Activated CD8-positive, alpha-beta memory T cell treated with anti-CD3 and anti-CD28 coated beads for 4 hours (primary cell): ENCODE measurements at places on chromosomes 2 and 18.
A peak's percentile ranks its signal among the peaks of the same experiment; 100 is the strongest.

GRCh38 chr18:47215554-47216138 is 35.8 kb downstream of the SKOR2 start:
- no peak for DNase-seq

DNA sequence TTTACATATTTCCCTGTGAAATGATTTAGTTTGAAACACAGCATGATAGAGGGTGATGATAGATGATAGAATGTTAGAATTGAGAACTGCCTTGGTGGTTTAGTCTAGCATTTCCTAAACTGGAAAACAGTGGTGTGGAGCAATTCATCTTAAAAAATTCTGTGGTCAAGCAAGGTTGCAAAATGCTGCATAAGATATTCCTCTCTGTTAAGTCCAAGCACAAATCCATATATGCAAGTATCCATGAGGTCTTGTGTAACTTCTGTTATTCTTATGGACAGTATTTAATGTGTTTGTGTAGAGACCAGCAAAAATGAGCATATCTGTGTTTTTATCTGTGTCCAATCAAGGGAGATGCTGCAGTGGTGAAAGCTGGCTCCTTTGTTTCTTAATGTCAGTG is 30.0 kb downstream of the CPS1 start:
- no peak for DNase-seq

DNA sequence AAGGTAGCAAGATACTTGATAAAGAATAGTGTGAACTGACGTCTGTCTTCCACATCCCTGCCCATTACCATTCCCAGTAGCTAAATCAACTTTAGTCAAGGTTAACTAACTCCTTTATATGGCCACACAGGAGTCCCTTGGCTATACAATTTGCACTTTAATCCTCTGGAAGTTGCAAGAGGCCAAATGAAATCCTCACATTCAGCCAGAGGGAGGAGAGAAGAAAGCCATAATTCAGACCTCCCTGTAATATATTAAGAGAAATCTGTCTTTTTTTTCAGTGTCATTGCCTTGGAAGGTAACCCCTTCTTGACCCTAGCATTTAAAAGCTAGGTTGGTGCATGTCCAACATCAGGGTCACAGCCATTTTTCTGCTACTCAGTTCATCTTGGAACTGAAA is 317.8 kb downstream of the NRXN1 start:
- DNase-seq: no peak

- DNase-seq: no peak
Measured at GRCh38 chr18:22545066-22545760, 127.5 kb upstream of the CTAGE1 start.

- DNase-seq: no peak
Measured at GRCh38 chr2:221350616-221351015, 221.5 kb downstream of the EPHA4 start.

DNA sequence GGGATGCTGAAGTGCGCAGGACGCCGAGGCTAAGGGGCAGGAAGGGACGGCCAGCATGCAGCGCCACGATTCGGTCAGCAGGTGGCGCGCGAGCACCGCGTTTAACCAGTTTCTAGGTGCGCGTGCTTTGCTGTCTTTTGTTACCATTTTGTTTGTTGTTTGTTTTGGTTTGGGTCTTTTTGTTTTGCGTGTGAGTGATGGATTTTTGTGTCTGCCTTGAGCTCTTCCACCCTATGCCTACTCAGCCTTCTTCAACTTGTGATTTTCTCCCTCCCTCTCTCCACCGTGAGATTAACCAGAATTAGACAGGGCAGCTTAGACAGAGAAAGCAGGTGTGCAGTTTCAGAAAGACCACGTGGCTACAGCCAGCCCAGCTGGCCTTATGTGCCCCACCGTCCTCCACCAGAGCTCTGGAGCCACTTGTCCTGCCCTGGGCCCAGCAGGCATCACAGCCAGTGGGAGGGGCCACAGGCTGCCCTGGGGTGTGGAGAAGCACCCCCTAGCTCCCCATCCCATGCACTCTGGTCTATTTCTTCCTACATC is 180.2 kb downstream of the RNF144A start:
- DNase-seq: peak; percentile 36

DNA sequence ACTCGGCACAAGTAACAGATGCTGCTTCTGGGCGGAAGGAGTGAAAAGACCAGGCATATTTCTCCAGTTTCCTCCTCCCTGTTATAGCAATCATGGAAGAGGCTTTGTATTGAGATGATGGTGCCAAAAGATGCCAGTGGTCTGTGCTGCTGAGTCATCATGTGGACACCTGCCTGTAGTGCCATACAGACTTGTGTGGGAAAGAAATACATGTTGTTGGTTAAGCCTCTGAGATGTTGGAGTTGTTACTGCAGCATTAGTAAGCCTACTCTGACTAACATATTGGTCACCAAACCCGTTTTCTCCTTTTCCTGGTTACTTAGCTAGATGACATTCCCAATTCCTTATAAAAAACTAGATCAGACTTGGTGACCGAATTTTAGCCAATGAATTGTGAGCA is 356.9 kb downstream of the ZNF521 start:
- DNase-seq: no peak

GRCh38 chr2:29229640-29230039 is 114.4 kb downstream of the CLIP4 start:
- DNase-seq: no peak

DNA sequence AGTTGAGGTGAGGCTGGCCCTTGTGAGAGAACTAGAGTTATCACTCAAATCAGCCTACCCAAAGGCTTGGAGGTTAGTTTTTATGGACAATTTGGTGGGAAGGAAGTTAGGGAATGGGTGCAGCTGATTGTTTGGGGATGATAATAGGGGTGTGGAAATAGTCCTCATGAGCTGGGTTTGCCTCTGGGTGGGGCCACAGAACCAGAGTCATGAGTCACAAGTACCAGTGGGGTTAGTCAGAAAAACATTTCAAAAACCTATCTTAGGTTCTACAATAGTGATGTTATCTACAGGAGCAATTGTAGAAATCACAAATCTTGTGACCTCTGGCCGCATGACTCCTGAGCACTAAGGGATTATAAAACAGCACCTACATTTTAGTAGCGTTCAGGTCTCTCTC is 630.1 kb upstream of the PIK3C3 start:
- no peak for DNase-seq

- DNase-seq: no peak
Measured at GRCh38 chr2:3490191-3491170, 28.9 kb downstream of the ADI1 start.

DNA sequence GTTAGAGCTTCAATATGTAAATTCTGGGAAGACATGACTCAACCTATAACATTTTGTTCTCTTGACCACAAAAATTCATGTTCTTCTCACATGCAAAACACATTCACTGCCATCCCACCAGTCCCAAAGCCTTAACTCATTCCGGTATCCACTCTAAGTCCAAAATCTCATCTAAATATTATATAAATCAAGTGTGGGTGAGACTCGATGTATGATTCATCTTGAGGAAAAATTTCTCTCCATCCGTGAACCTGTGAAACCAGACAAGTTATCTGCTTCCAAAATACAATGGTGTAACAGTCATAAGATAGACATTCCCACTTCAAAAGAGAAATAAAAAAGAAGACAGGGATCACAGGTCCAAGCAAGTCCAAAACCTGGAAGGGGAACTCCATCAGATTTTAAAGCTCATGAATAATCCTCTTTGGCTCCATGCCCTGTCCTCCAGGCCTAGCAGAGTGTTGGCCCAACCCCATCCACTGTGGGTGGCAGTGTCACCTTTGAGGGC is 101.3 kb downstream of the RAD51AP2 start:
- DNase-seq: no peak

- DNase-seq: no peak
Measured at GRCh38 chr2:71486881-71487640, 33.7 kb downstream of the DYSF start.
